ENCODE measurements at places on chromosomes 5 and 9.

- DNase-seq: no peak
Observed at GRCh38 chr9:88808019-88808656, 183.1 kb upstream of the S1PR3 start.

GRCh38 chr5:33268374-33268773 lies 172.4 kb upstream of the TARS1 start:
- no peak for DNase-seq

- DNase-seq: no peak
Observed at GRCh38 chr5:177994561-177995190, 1.4 kb downstream of the PROP1 start.

DNA sequence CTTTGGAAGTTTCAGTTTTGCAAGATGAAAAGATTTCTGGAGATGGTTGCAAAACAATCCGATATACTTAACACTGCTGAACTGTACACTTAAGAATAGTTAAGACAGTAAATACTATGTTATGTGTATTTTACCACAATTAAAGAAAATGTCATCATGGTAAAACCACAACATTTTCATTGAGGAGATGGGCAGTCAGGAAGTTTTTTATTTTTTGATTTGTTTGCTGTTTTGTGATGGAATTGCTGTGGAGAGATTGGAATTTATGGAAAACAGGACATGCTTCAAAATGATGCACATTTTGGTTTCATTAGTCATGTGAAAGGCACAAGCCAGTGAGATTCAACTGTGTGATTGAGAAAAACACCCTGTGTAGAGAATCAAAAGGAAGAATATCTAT lies 90.5 kb upstream of the AGXT2 start:
- DNase-seq: no peak

DNA sequence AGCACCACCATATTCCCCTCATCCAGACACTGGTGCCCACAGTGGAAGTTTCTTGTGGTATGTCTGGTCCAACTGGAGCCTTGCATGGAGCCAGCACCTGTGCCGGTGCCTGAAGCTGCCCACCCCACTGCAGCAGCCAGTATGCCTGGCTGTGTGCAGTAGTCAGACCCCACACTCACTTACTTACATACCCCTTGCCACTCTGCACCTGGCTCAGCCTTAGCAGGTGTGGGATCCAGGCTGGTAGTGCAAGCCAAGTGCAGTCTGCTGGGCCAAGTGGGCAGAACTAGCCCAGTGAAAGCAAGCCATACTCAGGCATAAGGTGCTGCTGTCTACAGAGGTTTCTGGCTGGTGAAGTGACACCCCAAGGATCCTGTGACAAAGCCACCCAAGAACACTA lies 871.4 kb upstream of the C9orf72 start:
- DNase-seq: no peak

Data from activated CD4-positive, alpha-beta T cell treated with anti-CD3 and anti-CD28 coated beads for 48 hours (primary cell).